ENCODE measurements at places on chromosomes 5 and 9.

GRCh38 chr9:70883963-70884793 lies 237.2 kb downstream of the TRPM3 start:
- no peak for DNase-seq

GRCh38 chr5:130501151-130501865 lies 597.0 kb downstream of the CHSY3 start:
- no peak for DNase-seq

GRCh38 chr5:32096891-32097595 lies 77.1 kb downstream of the GOLPH3 start:
- DNase-seq: peak; percentile 29

- peak; percentile 93 for DNase-seq
Observed at GRCh38 chr5:160260881-160261815, 31.8 kb downstream of the FABP6 start.
